Aorta (tissue), 5 donors: ENCODE measurements at places on chromosomes 11 and 22. TPM values are rescaled to one million over a fixed set of nuclear protein-coding genes. Genes with fewer than 3 reads are reported as not detected.

- DNase-seq: no peak
- H3K27me3 ChIP-seq: no peaks in the 10 kb centered on the region
- H3K27ac ChIP-seq: no peak overlapping the region
Observed at GRCh38 chr11:67255353-67255752, 10.9 kb upstream of the GRK2 start.

Gene KRTAP5-1
- total RNA-seq: not detected

DNA sequence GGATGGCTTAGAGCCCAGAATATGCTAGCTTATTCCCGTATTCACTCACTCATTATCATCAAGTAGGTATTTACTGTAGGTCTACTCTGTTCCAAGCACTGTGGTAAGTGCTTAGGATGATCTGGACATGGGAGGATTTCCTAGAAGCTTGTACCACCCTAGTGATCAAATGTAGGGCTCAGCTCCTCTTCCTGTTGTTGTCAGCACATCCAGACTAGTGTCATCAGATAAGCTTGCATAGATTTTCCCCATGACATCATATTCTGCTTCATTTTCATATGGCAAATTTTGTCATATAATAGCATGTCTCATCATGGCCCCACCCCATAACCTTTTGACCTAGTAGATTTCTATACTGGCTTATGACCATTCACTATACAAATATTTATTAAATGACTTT lies 19.3 kb upstream of the NUCB2 start:
- DNase-seq: no peak
- H3K27me3 ChIP-seq: no peaks in the 10 kb centered on the region
- H3K4me3 ChIP-seq: no peak overlapping the region
- H3K36me3 ChIP-seq: no peaks in the 10 kb centered on the region

DNA sequence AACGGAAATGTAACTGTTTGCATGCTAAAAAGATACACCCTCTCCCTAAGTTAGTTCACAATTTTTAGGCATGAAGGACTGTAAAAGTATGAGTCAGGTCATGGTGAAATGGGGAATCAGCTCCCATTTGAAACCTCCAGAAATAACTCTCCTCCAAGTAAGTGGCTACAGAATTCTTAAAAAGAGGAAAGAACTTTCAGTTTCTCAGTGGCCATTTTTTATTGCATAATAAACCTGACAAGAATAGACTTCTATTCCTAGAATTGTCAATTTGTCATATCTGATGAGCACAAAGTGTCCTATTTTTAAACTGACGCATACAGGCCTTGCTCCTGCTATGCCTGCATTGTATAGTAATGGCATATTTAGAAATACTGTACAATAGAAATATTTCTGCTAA lies 612.2 kb downstream of the CNTN5 start:
- H3K36me3 ChIP-seq: no peaks in the 10 kb centered on the region
- DNase-seq: no peak
- no peaks in the 10 kb centered on the region for H3K27me3 ChIP-seq

DNA sequence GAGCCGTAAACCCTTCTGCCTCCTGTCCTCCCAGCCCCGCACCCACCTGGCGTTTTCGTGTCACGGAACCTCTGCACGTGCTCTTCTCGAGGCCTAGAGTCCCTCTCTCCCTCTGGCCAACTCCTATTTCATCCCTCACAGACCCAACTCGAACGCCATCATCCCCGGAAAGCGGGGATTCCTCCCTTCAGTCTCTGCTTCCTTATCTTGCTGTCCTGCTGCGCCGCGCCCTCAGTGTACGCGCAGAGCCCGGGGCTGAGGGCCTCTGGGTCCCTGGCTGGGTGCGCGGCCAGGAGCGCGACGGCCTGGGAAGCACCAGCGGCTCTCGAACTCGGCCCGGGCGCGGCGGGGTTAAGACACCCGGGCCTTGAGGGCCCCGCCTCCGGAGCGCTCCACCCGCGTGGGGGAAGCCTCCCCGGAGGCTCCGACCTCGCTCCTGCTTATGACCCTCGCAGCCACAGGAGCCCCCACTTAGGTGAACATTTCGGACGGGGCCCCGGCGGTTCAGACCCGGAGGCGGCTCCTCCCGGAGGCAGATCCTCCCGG lies 398 bp upstream of the ATG16L2 start:
- H3K27me3 ChIP-seq: peaks cover 2% of the 10 kb centered on the region
- H3K4me3 ChIP-seq: peak overlapping the region; percentile 86
- peak overlapping the region; percentile 17 for H3K27ac ChIP-seq
- no peaks in the 10 kb centered on the region for H3K36me3 ChIP-seq
- peak; percentile 94 for DNase-seq
- no peaks in the 10 kb centered on the region for H3K4me1 ChIP-seq

DNA sequence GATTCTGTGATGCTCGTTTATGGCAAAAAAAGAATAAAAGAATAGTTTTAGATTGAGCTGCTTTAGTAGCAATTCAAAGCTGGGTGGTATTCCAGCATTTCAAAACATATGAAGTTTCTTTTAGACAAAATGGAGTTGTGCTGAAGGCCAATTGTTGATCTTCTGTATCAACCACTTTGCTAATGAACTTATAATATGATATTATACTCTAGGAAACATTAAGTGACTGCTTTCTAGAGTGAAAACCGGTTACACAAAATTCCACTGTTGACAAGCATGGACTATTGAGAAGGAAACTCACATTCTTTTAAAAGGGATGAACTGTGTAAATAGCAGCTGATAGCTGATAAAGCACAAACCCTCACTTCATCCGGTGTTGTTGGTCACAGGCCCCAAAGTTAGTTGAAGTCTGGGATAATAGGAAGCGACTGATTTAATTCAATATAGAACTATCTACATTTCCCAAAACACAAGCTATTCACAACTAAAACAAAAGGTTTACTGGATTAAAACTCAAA lies 255.1 kb downstream of the CADM1 start:
- H3K4me3 ChIP-seq: no peak overlapping the region
- H3K27ac ChIP-seq: no peak overlapping the region
- H3K27me3 ChIP-seq: no peaks in the 10 kb centered on the region
- DNase-seq: no peak

DNA sequence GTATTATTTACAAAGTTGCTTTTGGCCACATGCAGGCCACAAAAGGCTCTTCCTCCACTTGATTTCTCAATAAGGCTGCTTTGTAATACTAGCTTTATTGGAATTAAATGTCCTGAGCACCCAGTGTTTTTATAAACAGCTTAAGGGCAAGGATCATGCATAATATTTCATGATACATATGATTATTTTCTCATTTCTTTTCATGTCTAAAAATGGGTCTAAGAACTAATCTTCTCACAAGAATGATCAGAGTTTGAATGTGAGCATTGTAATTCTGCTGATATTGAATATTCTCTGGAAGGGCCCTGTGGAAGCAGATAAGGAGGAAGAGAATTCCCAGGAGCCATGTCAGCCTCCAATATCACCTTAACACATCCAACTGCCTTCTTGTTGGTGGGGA lies at the start of gene OR52K2:
TSS of gene OR52K2 (plus strand) at position 301 of the 400 bp plus-strand sequence. CDS start at position 346, 45 bp downstream.
- H3K27me3 ChIP-seq: no peaks in the 10 kb centered on the region
- no peaks in the 10 kb centered on the region for H3K36me3 ChIP-seq
- H3K27ac ChIP-seq: no peak within 1 kb of the TSS
- H3K4me1 ChIP-seq: no peaks in the 10 kb centered on the region

Gene HSPB2
- total RNA-seq: 24.8 TPM

- no peaks in the 10 kb centered on the region for H3K36me3 ChIP-seq
- no peak overlapping the region for H3K27ac ChIP-seq
- no peaks in the 10 kb centered on the region for H3K27me3 ChIP-seq
- DNase-seq: peak; percentile 83
Observed at GRCh38 chr11:61627850-61628661, 47.2 kb upstream of the SYT7 start.

DNA sequence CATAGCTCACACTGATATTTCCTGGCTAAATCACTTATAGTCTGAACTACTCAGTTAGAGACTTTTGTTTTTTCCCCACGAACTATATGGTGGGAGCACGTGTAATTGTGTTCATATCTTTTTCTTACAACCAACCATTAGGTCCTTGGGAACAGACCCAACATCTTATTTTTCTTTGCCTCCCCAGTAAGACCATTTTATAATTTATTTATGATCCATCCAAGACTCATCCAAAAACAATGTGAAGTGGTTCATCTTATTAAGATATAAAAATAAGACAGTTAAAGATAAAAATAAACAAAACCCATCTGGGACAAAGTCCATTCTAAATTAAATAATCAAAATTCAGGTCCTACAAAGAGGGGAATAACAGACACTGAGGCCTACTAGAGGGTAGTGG lies 90.8 kb downstream of the FAM168A start:
- H3K36me3 ChIP-seq: no peaks in the 10 kb centered on the region
- no peak for DNase-seq
- no peaks in the 10 kb centered on the region for H3K27me3 ChIP-seq
- H3K27ac ChIP-seq: no peak overlapping the region
- H3K4me1 ChIP-seq: no peaks in the 10 kb centered on the region

Gene LRRC74B
- total RNA-seq: not detected

GRCh38 chr11:66042996-66043906 lies 5.7 kb downstream of the GAL3ST3 start:
- no peaks in the 10 kb centered on the region for H3K4me1 ChIP-seq
- H3K36me3 ChIP-seq: no peaks in the 10 kb centered on the region
- no peaks in the 10 kb centered on the region for H3K27me3 ChIP-seq
- H3K4me3 ChIP-seq: no peak overlapping the region
- no peak overlapping the region for H3K27ac ChIP-seq

DNA sequence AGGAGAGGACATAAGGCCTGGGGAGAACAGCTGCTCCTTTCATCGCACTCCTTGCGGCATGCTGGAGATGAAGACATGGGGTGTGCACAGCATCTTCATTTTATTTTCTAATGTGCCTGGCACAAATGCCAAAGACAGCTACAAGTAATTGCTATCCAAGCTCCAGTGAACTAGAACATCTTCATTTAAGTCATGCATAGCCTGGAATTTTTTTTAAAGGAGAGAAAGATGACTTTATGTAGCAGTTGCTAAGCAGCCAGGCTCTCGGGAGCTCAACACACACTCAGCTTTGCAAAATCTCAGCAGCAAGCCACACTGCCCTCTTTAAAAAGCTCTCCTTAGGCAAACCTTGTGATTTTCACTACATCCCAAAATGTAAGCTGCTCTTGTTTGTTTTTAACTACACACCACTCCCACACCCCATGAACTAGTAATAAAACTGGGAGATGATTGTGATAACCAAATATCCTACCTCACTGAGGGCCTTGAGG lies 164.5 kb upstream of the POU2AF2 start:
- no peaks in the 10 kb centered on the region for H3K4me1 ChIP-seq
- no peak overlapping the region for H3K4me3 ChIP-seq
- DNase-seq: no peak
- no peaks in the 10 kb centered on the region for H3K27me3 ChIP-seq
- no peaks in the 10 kb centered on the region for H3K36me3 ChIP-seq
- H3K27ac ChIP-seq: no peak overlapping the region

- H3K4me3 ChIP-seq: no peak overlapping the region
- no peaks in the 10 kb centered on the region for H3K27me3 ChIP-seq
- DNase-seq: no peak
Observed at GRCh38 chr11:130470832-130471706, 22.6 kb downstream of the ADAMTS15 start.

DNA sequence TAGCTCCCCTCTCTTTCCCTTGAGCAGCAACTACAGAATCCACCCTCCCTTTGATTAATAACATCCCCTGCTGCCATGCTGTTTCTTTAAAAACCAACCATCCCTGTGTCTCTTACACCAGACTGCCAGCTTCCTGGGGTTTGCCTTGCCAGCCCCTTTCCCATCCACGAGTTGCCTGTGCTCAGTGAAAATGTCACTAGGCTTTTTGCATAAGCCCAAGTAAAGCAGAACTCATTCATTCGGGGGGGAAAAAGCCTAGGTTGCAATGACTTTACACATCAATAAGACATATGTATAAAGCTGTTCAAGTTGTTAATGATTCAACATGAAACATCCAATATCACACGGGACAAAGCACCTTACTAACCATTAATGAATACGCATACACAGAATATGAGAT lies 398.7 kb downstream of the OPCML start:
- H3K4me1 ChIP-seq: no peaks in the 10 kb centered on the region
- no peak for DNase-seq
- H3K27me3 ChIP-seq: no peaks in the 10 kb centered on the region
- H3K4me3 ChIP-seq: no peak overlapping the region

GRCh38 chr11:19344661-19345518 lies 104.1 kb upstream of the E2F8 start:
- no peak overlapping the region for H3K4me3 ChIP-seq
- peak; percentile 82 for DNase-seq
- H3K4me1 ChIP-seq: no peaks in the 10 kb centered on the region
- H3K36me3 ChIP-seq: no peaks in the 10 kb centered on the region

Gene SULT4A1
- not detected for total RNA-seq
